ENCODE measurements at places on chromosomes 12 and 14.

DNA sequence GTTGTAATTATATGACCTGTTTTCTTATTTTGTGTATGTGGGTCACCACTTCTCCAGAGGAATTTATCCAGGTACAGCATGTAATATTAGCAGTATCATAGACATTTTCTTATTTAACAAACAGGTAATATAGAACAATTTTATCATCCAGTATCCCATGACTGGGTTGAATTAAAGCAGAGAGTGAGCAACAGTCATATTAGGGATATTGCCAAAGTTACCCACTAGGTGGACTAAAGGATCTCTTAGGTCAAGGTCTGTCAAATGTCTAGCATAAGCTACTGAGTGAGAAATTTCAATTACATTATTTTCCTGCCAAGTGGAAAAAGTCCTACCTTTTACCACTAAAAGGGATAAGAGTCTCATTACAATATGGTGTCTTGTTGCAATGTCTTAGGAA, 62.1 kb upstream of the TRIM9 start:
- DNase-seq = peak; percentile 22

GRCh38 chr14:20652996-20653975, 11.8 kb upstream of the OR6S1 start:
- peak; percentile 34 for DNase-seq

DNA sequence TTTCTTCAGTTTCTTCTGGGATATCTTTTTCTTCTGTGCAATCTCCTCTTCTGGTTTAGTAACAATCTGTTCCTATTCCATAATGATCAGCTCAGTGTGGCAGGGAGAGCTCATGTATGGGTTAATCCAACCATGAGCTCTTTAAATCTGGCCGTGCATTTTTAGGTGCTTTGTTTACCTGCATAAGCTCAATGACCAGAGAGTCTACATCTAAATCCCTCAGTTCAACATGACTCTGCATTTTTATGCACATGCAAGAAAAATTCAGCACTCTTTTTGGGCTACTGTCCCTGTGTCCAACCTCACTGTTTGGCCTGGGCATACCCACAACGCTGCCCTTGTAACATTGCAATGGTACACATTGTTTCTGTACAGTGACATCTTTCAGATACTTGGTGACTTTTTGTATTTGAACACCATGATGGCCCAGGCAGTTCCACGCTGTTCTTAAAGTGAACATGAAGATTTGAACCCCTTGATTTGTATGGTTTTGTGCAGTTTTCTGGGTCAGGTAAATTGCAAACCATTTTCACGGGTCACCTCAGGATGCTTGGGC, 243.3 kb upstream of the SRRM4 start:
- DNase-seq = no peak

DNA sequence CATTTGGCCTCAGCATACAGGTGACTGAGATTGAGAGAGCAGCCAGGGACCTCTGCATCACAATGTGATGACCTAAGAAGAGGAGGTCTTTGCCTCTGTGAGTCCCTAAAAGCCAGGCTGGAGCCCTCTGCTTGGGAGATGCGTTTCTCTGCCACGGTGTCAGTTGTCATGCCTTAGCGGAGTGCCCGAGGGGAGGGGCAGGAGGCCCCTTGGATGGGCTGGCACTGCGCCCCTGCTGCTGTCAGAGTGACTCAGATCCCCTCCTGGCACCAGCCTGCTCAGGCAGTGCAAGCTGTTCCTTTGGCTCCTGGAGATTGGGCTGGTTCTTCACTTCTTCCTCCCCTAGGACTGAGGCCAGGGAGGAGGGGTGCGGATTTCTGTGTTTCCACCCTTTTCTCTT, 64.9 kb upstream of the KCNA5 start:
- DNase-seq = no peak

GRCh38 chr14:104280085-104280901, 141.9 kb downstream of the KIF26A start:
- DNase-seq = no peak
